Activated naive CD4-positive, alpha-beta T cell (primary cell): ENCODE measurements at places on chromosomes 5 and 9.

GRCh38 chr9:131407717-131408195 lies 13.9 kb downstream of the PRRC2B start:
- no peak for DNase-seq

GRCh38 chr5:111792471-111793058 lies 35.6 kb upstream of the NREP start:
- no peak for DNase-seq

GRCh38 chr9:125701351-125701750 lies 5.7 kb downstream of the MAPKAP1 start:
- DNase-seq, result no peak

DNA sequence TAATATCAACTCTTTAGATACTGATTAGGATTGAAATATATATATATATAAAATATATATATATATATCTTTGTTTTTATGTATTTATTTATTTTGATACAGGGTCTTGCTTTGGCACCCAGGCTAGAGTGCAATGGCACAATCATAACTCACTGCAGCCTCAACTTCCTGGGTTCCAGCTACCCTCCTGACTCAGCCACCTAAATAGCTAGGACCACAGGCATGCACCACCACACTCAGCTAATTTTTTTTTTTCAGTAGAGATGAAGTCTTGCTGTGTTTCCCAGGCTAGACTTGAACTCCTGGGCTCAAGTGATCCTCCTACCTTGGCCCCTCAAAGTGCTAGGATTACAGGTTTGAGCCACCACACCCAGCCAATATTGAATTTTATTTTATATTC lies 20.6 kb upstream of the CDH6 start:
- no peak for DNase-seq

DNA sequence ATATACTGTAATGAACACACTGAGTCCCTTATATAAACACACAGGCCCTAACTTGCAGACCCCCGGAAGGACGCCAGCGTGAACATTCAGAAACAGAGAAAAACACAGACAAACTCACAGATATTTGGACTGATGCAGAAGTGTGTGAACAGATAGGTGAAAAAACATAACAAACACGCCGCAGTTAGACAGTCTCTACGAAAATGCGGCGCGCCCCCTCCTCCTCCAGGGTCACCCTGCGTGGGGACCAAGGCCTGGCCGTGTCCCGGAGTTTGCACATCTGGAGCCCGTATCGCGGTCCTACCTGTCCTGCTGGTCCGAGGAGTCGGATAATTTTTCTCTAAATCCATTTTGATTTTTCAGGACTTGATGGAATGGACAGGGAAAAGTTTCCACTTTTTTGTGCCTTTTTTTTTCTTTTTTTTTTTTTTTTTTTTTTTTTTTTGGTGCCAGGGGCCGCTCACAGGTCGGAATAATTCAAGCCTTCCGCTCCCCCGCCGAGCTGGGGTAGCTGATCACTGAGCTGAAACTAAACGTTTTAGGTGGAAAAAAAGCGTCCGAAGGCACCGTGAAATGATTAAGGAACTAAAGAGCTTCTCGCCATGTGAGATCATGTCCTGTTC lies at the start of gene PAX5:
PAX5 (minus strand) TSS at position 587 of the 623 bp plus-strand sequence; CDS start at position 350, 237 bp downstream.
- DNase-seq, result no peak

GRCh38 chr9:69645488-69645887 lies 26.7 kb downstream of the APBA1 start:
- no peak for DNase-seq

GRCh38 chr5:59054963-59055528 lies 472.2 kb downstream of the RAB3C start:
- DNase-seq, result no peak

DNA sequence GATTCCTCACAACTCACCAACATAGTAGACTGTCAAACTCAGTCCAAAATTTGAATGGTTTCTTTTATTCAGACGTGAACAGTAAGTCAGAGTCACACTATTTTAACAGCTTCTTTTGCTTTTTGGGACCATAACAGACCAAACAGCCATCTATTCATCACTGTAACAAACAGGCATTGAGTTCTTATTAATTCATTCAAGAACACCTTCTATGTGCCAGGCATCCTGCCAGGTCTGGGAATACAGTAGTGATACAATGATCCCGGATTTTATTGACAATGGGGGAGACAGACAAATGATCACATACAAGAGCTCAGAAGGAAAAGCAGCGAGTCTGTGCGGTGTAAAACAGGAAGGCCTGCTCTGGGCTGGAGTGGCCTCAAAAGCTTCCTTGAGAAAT lies 153.3 kb upstream of the ERCC6L2 start:
- DNase-seq, result no peak

- no peak for DNase-seq
Measured at GRCh38 chr5:114089259-114089658, 272.6 kb upstream of the KCNN2 start.

GRCh38 chr5:88785746-88786565 lies 97.0 kb downstream of the MEF2C start:
- DNase-seq, result no peak

- DNase-seq, result no peak
Measured at GRCh38 chr9:91374939-91375338, 13.2 kb upstream of the AUH start.
